ENCODE measurements at places on chromosomes 7 and 10. TPM values are rescaled to one million over a fixed set of nuclear protein-coding genes. Genes with fewer than 3 reads are reported as not detected.

DNA sequence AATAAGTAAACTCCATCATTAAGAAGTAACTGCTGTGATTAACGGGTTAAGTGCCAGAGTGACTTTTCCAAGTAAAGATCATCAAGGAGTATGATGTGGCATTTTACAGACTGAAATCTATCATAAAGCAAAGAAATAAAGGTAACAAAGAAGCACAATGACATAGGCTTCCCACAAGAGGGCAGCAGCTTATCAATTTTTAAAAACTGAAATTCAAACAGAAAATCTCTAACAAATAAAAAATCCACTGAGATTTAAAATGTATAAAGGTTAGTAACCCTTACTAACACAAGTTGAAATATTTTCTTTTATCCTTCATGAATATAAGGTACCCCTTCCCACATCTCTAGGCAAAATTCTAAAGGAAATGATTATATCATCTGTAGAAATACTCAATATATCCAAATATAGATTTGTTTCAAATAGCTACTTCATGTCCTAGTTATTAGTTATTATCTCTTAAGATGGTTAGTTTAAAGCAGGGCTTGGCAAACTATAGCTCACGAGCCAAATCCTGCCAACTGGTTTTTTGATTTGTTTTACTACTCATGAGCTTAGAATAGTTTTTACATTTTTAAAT is 29.2 kb downstream of the FAM3C start:
- no peaks in the 10 kb centered on the region for H3K27me3 ChIP-seq
- H3K27ac ChIP-seq, result no peak overlapping the region
- H3K36me3 ChIP-seq, result no peaks in the 10 kb centered on the region
- H3K4me3 ChIP-seq, result no peak overlapping the region
- DNase-seq, result no peak

The MSS51 gene
- 2.6 TPM for total RNA-seq

The FEZF1 gene
- total RNA-seq, result not detected

DNA sequence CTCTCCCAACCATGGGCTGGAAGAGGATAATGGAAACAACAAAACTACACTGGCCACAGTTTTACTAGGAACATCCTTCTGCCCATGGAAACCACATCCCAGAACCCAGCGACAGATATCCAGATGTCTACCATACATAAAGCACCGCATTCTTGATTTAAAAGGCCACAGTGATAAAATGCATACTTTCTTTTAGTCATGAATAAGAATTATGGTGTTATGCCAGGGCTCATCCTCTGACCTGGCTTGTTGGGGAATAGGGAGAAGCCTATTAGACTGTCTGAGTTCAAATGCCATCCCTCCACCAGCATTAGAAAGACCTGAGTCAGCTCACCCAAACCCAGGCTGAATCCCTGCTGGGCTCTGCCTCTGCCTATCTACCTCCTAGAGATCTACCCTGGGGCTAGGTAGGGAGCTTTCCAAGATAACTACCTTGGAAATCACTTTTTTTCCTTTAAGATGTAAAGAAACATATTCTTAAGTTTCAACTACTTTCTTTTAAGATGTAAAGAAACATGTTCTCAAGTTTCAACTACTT is 5.2 kb downstream of the ABCA13 start:
- no peaks in the 10 kb centered on the region for H3K36me3 ChIP-seq
- no peak overlapping the region for H3K27ac ChIP-seq
- DNase-seq, result no peak
- H3K4me3 ChIP-seq, result no peak overlapping the region
- no peaks in the 10 kb centered on the region for H3K27me3 ChIP-seq

The CPN1 gene
- not detected for total RNA-seq

DNA sequence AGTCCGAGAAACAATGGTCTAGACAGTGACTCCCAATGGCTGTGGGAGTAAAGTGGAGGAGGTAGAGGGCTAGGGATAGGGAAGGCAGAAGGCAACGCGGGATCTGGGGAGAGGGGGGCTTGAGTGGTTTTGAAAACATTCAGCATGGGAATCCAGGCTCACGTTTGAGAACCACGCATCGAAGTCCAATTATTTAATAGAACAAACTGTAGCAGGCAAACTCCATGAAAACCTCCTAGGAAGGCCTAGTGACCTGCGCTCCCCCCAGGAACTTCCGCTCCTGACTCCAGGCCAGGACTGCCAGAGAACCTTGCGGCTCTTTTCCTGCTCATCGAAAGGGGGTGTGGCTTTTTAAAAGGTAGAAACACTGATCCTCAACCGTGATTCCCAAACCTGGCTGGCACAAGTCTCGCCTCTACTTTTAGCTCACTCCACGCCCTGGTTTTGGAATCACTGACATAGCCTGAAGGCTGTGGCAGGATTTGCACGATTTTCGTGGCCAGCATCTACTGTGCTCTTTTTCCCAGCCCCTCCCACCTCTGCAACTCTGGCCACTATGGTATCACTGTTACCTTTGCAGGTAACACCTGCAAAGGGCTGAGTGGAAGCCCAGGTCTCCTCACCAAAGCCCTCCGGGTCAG is 43.4 kb downstream of the MYOF start:
- peak; percentile 92 for DNase-seq
- H3K27me3 ChIP-seq, result no peaks in the 10 kb centered on the region
- H3K36me3 ChIP-seq, result no peaks in the 10 kb centered on the region
- peak overlapping the region; percentile 11 for H3K4me3 ChIP-seq
- H3K27ac ChIP-seq, result peak overlapping the region; percentile 100
- peaks cover 45% of the 10 kb centered on the region for H3K4me1 ChIP-seq

DNA sequence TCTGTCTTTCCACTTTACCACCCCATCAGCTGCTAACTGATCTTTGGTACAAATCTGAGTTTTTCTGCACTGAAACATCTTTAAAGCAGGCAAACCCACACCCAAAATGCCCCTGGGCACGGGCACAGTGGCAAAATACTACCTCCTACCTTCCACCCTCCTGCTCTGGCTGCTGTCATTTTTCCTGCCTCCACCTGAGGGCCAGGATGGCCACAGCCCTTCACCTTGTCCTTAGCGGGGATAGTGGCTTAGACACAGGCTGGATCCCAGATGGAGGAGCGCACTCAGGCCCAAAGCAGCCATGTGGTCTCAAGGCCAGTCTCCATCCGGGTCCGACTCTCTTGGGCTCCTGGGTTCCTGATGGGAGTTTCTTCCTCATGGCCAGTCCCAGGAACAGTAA is 98.3 kb downstream of the HIF1AN start:
- no peak overlapping the region for H3K27ac ChIP-seq
- peaks cover 32% of the 10 kb centered on the region for H3K27me3 ChIP-seq
- H3K36me3 ChIP-seq, result no peaks in the 10 kb centered on the region
- no peaks in the 10 kb centered on the region for H3K4me1 ChIP-seq
- DNase-seq, result no peak
- no peak overlapping the region for H3K4me3 ChIP-seq

The GPER1 gene
- 2.6 TPM for total RNA-seq

The WNT16 gene
- not detected for total RNA-seq

The SOSTDC1 gene
- total RNA-seq, result 2.6 TPM

- H3K27me3 ChIP-seq, result no peaks in the 10 kb centered on the region
- H3K4me1 ChIP-seq, result no peaks in the 10 kb centered on the region
- no peak for DNase-seq
- H3K36me3 ChIP-seq, result no peaks in the 10 kb centered on the region
- no peak overlapping the region for H3K27ac ChIP-seq
These were observed 68.1 kb downstream of the TNS3 start for GRCh38 chr7:47513741-47514241.

The TUBB8 gene
- not detected for total RNA-seq

DNA sequence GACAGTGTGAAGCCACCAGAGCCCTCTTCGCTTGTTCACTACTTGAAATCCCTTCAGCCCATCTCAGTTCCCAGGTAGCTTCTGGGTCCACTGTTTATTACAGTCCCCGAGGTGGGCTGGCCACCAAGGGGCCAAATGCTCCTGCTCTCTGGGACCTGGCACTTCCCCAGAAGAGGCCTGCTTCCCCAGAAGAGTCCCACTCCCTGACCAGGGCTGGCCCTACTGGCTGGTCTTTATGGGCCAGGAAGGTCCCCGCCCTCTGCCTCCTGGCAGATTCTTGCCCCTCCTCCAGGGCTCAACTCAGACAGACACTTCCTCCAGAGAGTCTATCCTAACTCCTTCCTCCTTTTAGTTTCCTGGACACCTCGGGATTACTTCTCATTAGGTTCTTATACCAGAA is 70.7 kb upstream of the LRRC18 start:
- no peaks in the 10 kb centered on the region for H3K27me3 ChIP-seq
- H3K4me3 ChIP-seq, result no peak overlapping the region
- H3K4me1 ChIP-seq, result no peaks in the 10 kb centered on the region
- no peaks in the 10 kb centered on the region for H3K36me3 ChIP-seq

The KCND2 gene
- 1.9 TPM for total RNA-seq

DNA sequence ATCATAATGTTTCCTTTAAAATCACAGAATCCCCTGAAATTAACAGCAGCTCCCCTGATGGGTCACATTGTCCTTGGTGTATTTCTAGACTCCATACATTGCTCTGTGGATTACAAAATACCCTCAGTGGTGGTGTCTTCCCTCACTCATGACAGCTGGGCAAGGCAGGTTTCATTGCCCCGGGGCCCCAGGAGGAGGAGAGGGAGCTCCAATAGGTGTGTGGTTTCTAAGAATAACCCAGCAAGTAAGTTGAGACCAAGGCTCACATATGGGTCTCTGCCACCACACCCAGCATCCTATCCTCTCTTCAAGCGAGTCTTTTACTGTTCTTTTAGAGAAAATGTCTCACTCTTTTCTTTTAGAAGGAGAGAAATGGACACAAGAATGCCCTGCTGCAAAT is 63.6 kb downstream of the PKD1L1 start:
- H3K27me3 ChIP-seq, result no peaks in the 10 kb centered on the region
- H3K27ac ChIP-seq, result no peak overlapping the region
- no peak for DNase-seq
- H3K36me3 ChIP-seq, result no peaks in the 10 kb centered on the region
- no peaks in the 10 kb centered on the region for H3K4me1 ChIP-seq

The SLC26A5 gene
- 0.48 TPM for total RNA-seq

DNA sequence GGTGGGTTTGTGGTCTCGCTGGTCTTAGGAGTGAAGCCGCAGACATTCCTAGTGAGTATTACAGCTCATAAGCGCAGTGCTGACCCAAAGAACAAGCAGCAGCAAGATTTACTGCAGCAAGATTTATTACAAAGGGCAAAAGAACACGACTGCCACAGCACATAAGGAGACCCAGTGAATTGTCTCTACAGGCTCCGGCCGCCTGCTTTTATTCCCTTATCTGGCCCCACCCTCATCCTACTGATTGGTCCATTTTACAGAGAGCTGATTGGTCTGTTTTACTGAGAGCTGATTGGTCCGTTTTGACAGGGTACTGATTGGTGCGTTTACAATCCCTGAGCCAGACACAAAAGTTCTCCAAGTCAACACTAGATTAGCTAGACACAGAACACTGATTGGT is 82.1 kb downstream of the VIPR2 start:
- H3K4me3 ChIP-seq, result no peak overlapping the region
- H3K27ac ChIP-seq, result no peak overlapping the region
- no peak for DNase-seq
- no peaks in the 10 kb centered on the region for H3K27me3 ChIP-seq
- no peaks in the 10 kb centered on the region for H3K36me3 ChIP-seq
- no peaks in the 10 kb centered on the region for H3K4me1 ChIP-seq

The MYL7 gene
- 0.73 TPM for total RNA-seq

GRCh38 chr10:104273899-104274575 is 5.1 kb downstream of the GSTO2 start:
- H3K4me1 ChIP-seq, result no peaks in the 10 kb centered on the region
- H3K36me3 ChIP-seq, result no peaks in the 10 kb centered on the region
- H3K27me3 ChIP-seq, result no peaks in the 10 kb centered on the region
- no peak for DNase-seq
- peak overlapping the region; percentile 83 for H3K27ac ChIP-seq

GRCh38 chr10:60594476-60595051 is 183.7 kb upstream of the CDK1 start:
- no peak for DNase-seq
- H3K27ac ChIP-seq, result no peak overlapping the region
- H3K4me3 ChIP-seq, result no peak overlapping the region
- H3K4me1 ChIP-seq, result no peaks in the 10 kb centered on the region
- H3K36me3 ChIP-seq, result no peaks in the 10 kb centered on the region
- H3K27me3 ChIP-seq, result no peaks in the 10 kb centered on the region

The KIAA1549 gene
- total RNA-seq, result 1.8 TPM
